ENCODE measurements at places on chromosomes 13 and 19. TPM values are rescaled to one million over a fixed set of nuclear protein-coding genes. Genes with fewer than 3 reads are reported as not detected.

DNA sequence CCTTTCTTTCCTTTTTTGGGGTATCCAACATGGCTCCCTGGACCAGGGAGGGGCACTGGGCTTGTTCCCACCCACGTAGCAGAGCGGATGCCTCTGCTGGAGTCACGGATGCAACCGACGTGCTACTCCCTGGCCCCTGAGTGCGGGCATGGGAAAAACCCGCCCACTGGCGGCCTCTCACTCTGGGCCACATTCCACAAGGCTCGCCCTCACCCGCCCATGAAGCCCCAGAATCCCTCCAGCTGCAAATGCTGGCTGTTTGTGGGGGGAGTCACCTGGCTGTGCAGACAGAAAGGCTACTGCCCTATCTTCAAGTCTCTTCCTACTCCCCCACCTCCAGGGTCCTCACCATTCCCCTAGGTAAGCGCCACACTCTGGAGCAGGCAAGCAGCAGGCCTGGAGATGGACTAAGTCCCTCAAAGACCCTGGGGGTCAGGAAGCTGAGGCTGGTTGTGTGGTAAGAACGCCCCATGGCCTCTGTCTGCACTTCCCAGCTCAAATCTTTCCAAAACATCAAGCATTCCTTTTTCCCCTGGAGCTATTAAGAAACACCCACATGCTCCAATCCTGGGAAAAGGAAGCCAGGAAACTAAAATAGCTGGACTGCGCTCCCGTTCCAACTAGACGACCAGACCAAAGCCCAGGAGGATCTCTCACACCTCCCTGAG is 17.9 kb upstream of the EPHX3 start:
- H3K4me1 ChIP-seq, result peaks cover 23% of the 10 kb centered on the region
- no peak for DNase-seq
- no peaks in the 10 kb centered on the region for H3K27me3 ChIP-seq
- peaks cover 91% of the 10 kb centered on the region for H3K36me3 ChIP-seq

GRCh38 chr13:49214917-49215376 is 5.2 kb upstream of the MLNR start:
- peaks cover 6% of the 10 kb centered on the region for H3K36me3 ChIP-seq
- H3K4me3 ChIP-seq, result no peak overlapping the region
- peaks cover 28% of the 10 kb centered on the region for H3K27me3 ChIP-seq
- DNase-seq, result no peak
- H3K27ac ChIP-seq, result peak overlapping the region; percentile 59

- DNase-seq, result no peak
- no peak overlapping the region for H3K4me3 ChIP-seq
- no peaks in the 10 kb centered on the region for H3K36me3 ChIP-seq
- H3K27me3 ChIP-seq, result peaks cover 34% of the 10 kb centered on the region
Observed at GRCh38 chr13:110869805-110870706, 44.8 kb downstream of the ANKRD10 start.

GRCh38 chr13:41528021-41528420 is 70.7 kb downstream of the RGCC start:
- no peaks in the 10 kb centered on the region for H3K36me3 ChIP-seq
- DNase-seq, result no peak
- H3K4me3 ChIP-seq, result no peak overlapping the region
- H3K4me1 ChIP-seq, result no peaks in the 10 kb centered on the region

GRCh38 chr13:99014522-99014921 is 36.7 kb upstream of the DOCK9 start:
- no peak overlapping the region for H3K4me3 ChIP-seq
- H3K4me1 ChIP-seq, result no peaks in the 10 kb centered on the region
- H3K27ac ChIP-seq, result no peak overlapping the region
- no peaks in the 10 kb centered on the region for H3K27me3 ChIP-seq
- H3K36me3 ChIP-seq, result no peaks in the 10 kb centered on the region

- H3K27me3 ChIP-seq, result no peaks in the 10 kb centered on the region
- H3K36me3 ChIP-seq, result no peaks in the 10 kb centered on the region
- no peak for DNase-seq
- H3K4me1 ChIP-seq, result peaks cover 10% of the 10 kb centered on the region
Observed at GRCh38 chr13:30702006-30702405, 33.3 kb upstream of the ALOX5AP start.

METTL21C gene
- not detected for total RNA-seq

KIR2DL4 gene
- total RNA-seq, result not detected

AKAP11 gene
- total RNA-seq, result 37.1 TPM

PLVAP gene
- not detected for total RNA-seq

TUBB4A gene
- total RNA-seq, result 16.8 TPM

ATP4B gene
- not detected for total RNA-seq

CGB8 gene
- total RNA-seq, result not detected

WDR87 gene
- total RNA-seq, result not detected

All from activated B cell treated with CpG ODN at 0.5 μM for 24 hours (primary cell).